GF-D8 (cell line): ENCODE measurements at places on chromosomes 6 and 20.

- peak; percentile 32 for DNase-seq
Measured at GRCh38 chr20:49892260-49892659, 23.1 kb downstream of the SPATA2 start.

GRCh38 chr6:154161689-154162088, 122.6 kb downstream of the OPRM1 start:
- DNase-seq: no peak

DNA sequence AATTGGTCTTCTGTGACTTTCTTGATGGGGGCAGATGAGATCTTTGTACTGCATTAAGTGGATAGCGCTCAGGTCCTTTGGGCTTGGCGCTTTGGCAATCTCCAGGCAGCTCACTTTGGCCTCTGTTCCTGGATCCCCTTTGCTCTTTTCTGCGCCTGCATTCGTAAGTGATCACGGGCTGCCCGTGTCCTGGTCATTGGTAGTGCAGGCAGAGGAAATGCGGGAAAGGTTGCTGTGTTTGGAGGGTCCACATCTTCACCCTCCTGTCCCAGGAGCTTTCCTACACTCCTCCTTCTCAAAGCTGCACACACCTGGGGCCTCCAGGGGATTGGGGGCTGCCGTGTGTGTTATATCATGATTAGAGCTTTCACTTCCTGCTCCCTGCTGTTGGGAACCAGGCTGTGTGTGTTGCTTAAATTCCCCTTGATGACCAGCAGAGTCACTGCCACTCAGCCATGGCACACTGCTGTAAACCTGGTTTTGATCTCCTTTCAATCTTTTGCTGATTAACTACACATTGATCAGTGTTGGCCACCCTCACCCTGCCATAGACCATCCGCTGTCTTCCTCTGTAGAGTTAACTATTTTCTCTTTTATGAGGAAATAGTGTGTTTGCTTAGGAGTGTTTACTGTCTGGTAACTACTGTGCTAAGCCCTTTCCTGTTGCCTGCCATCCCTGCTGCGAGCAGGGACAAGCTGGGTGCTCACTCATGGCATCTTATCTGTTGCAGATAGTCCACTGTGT, 13.0 kb upstream of the SNHG17 start:
- DNase-seq: peak; percentile 7

DNA sequence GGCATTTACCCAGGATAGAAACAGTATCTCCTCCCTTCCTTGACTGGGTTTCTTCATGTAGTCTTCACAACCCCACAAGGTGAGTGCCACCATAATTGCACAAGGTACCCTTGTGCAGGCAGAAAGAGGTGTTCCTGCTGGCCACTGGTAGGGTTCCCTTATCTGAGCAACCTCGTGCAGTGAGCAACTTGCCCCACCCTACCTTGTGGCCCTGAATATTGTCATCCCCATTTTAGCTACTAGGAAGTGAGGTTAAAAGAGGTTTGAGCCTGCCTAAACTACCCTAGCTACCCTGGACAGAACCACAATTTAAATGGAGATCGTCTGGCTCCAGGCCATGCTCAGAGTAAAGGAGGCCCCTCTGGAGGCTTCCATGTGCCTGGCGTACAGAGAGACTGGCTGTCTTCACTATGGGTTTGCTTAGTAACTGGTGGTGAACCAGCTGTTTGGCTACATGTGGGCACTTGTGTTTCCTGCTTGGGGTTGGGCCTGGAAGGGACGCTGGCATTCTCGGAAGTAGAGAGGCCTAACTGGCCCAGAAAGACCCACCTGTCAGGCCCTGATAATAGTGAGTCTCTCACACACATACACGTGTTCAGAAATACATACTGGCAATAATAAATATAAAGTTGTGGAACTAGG, 148.8 kb downstream of the LRFN2 start:
- no peak for DNase-seq

DNA sequence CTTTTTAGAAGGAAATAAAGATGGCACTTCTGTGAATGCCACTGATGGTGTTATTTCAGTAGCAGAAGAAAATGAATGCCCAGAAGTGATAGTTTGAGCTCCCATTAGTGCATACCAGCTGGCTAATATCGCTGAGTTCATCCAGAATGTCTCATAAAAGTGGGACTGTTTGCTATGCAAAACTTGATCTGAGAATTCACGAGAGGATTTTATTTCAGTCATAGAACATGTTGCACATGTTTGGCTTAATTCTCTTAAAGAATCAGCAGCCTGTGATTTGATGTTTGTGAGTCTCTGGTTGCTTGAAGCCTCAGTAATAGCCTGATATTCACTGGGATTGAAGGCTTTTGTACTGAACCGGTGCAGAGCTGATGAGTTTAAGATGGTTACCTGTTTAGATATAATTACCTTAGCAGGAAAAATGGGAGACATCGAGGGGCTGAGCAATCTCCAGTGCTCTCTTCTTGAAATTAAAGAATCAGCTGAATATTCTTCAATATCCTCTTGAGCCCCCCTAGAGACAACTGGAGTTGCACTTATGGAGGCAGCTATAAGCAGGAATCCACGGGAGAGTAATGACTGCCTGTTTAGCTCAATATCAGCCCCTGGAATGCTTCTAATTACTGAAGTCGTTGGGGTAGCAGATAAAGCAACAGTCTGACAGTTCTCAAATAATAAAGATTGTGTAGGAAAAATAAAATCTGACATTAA, 955.5 kb downstream of the PHF3 start:
- no peak for DNase-seq

DNA sequence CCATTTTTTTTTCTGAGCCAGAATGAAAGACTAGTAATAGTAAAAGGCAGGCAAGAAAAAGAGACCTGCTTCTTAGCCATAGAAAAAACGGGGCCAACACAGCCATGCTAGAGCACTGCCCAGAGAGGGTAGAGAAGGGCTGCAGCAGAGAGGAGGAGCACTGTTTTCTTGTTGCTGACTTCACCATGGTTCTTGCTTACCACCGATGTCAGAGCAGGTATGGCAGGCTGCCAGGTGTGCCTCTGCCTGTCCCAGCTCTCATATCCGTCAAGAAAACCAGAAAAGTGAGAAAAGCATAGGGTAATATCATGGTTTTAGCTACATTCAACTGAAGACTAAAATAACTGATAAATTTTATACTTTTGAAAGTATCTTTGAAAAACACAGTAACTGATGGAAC, 60.7 kb downstream of the DTNBP1 start:
- no peak for DNase-seq

- DNase-seq: no peak
Measured at GRCh38 chr6:144647406-144647964, 362.4 kb downstream of the UTRN start.

- no peak for DNase-seq
Measured at GRCh38 chr6:100203400-100203799, 209.4 kb upstream of the MCHR2 start.

GRCh38 chr20:56428881-56429280, 16.8 kb downstream of the CASS4 start:
- no peak for DNase-seq

DNA sequence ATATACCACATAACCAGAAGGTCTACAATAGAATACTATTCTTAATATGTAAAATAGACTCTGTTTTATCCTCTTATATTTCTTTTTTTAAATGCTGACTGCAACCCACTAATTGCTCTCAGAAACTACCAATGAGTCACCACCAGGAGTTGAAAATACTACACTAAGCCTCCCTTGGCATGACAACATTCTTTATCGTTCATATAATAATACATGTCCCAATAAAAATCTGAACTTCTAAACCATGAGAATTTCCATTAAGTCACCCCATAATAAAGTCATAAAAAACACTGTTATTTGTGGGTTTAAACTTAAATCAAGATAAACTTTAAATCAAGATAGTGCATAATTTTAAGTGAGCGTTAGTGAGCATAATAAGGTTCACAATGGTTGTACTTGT, 4.2 kb downstream of the HACE1 start:
- DNase-seq: no peak

GRCh38 chr6:43452896-43453295, 2.5 kb downstream of the DLK2 start:
- DNase-seq: no peak

DNA sequence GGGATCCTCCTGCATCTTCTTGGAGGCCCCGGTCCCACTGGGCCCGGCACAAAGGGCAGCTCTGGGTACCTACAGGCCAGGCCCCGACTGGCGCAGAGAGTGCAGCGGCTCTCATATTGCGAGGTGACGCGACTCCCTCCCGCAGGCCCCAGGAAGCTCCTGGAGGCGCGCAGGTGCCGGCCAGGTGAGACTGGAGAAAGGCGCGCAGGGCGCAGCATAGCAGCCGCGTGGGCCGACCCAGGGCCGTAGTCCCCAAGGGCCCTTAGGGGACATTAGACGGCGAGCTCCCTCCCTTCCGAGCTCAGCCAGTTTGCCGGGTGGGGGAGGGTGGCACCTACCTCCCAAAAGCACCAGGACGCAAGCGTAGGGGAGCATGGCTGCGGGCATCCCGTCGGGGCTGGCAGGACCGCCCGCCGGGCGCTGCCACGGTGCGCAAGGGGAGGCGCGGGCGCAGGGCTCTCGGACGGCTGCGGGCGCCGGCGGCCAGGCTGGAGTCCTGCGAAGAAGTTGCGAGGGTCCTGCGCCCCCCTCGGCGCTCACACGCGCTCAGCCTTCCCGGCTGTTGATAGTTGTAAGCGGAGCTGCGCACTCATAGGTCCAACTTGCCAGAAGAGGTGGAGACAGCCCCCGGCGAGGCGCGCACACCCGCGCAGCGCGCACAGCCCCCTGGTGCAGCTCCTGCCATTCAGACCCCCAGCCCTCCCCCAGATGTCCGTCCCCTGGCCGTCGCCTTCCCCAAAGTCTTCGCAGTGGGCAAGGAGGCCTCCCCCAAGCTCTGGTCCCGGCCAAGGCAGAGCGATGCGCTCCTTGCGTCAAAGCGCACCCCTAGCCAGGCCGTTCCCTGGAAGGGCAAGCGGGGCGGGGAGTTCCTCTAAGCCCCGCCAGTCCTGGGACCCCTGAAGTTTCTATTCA, 622 bp downstream of the APCDD1L start:
- DNase-seq: no peak

DNA sequence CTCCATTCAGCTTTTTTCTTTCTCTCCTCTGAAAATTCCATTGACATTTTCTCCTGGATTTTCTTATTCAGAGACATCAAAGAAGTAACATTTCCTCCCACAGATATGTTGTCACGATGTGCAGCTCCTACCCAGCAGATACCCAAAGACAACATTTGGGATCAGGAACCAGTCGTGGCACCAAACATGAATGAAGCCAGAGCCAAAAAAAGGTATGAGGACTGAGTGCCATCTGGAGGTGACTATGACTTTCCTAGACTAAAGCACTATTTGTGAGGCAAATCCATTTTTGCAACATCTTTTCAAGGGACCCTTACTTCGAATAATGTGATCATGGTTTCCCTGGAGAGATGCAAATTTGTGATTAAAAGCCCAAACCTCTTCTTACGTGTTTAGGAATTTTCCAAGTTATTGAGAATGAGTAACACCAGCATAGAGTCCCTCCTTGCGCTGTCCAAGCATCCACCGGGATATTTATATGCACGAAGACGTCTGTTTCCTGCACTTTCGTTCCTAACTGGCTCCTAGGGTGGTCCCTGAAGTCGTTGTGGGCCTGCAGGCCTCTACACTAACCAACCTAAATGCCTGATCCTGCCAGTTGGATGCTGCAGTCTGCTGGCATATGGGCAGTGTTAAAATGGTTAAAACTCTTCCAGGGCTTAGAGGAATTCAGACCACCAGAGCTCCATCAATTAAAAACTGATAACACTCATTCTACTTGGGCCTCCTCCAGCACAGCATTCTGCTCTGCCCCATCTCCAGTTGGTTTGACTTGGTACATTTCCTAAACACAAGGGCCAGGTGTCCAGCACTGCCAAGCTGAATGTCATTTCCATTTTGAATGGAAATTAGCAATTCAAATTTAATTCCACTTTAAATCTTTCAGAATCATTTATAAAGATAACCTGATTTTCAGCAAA, 256.6 kb downstream of the C6orf118 start:
- DNase-seq: no peak

- peak; percentile 56 for DNase-seq
Measured at GRCh38 chr6:7324520-7324919, 11.5 kb upstream of the SSR1 start.

GRCh38 chr20:58096880-58097423, 131.5 kb downstream of the ANKRD60 start:
- DNase-seq: no peak

DNA sequence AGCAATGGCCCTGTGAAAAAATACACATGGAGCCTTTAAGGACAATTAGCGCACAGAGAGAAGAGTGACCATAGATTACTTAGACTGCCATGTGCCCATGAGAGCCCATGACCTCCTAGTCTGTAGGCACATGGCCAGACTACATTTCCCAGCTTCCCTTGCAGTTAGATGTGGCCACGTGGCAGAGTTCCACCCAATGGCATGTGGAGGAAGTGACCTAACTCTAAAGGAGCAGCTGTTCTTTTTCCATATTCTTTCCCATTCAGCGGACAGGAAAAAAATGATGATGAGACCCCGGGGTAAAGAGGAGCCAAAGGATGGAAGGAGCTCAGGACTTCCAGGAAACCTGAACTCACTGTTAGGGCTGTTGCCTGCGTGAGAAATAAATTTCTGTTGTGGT, 116.6 kb downstream of the CBLN4 start:
- DNase-seq: no peak

DNA sequence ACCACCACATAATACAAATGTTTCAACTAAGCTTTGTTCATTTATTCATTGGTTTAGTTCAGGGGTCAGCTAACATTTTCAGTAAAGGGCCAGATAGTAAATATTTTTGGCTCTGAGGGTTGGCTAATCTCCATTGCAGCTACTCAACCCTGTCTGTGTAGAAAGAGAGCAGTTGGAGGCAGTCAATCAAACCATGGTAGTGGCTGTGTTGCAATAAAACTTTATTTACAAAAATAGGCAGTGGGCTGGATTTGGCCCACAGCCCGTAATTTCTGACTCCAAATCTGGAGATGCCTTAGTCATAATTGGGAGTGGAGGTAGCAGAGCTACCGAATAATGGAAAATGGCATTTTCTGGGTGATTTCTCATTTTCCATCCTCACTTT, 242.5 kb upstream of the ZFP64 start:
- no peak for DNase-seq

- no peak for DNase-seq
Measured at GRCh38 chr20:20211274-20211987, 156.5 kb upstream of the INSM1 start.

- no peak for DNase-seq
Measured at GRCh38 chr20:56865055-56865454, 235.9 kb downstream of the TFAP2C start.

- DNase-seq: no peak
Measured at GRCh38 chr6:91646649-91647048, 1059.8 kb upstream of the MAP3K7 start.

DNA sequence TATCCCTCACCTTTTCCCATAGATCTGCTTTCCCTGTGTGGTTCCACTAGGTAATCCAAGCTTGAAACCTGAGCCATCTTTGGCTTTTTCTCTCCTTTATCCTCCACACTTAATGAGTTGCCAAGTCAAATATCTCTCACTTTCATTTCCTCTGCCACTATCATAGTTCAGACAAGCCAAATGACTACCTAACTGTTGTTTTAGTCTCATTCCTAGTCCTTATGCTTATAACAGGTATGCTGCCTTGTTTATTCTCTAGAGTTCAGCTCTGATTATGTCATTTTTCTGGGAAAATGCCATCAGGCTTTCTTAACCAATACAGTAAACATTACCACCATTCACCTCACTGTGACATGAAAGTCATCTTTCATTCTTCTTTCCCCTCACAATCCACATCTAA, 6.5 kb downstream of the EFHC1 start:
- DNase-seq: no peak

GRCh38 chr6:125753218-125753936, 3.9 kb downstream of the HEY2 start:
- DNase-seq: no peak

GRCh38 chr20:58815448-58815847, 35.3 kb downstream of the GNAS-AS1 start:
- DNase-seq: no peak

GRCh38 chr20:43915211-43916072, 790 bp downstream of the TOX2 start:
- no peak for DNase-seq
